Karpas-422 (cell line): ENCODE measurements at places on chromosomes 2 and 18.

- DNase-seq = no peak
These were observed 198.6 kb upstream of the EPAS1 start for GRCh38 chr2:46098621-46099062.

GRCh38 chr2:235534678-235535422, 41.0 kb downstream of the AGAP1 start:
- DNase-seq = no peak

DNA sequence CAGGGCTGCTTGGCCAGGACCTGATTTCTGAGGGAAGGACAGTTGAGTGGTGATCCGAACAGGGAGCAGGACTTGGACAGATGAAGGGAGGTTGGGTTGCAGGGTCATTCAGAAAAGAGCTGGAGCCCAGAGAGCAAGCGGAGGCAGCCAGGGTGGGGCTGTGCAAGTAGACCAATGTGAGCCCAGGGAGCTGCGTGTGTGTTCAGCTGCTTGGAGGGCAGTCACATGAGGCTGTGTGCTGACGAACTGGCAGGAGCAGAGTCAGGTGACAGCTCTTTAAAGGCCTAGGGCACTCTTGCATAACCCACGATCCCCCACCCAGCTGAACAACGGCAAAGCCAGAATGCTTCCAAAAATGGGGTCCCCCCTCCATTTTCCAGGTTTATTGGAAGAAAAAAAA, 4.6 kb upstream of the MLPH start:
- no peak for DNase-seq

- no peak for DNase-seq
These were observed 68.6 kb downstream of the SMIM21 start for GRCh38 chr18:75358928-75359327.

- DNase-seq = no peak
These were observed 121.6 kb downstream of the ACOXL start for GRCh38 chr2:110853948-110854347.

GRCh38 chr2:74525717-74526648, at the start of gene DQX1:
TSS of gene DQX1 (minus strand) at chr2:74526231. CDS start at chr2:74525729, 502 bp downstream.
- DNase-seq = peak; percentile 92

DNA sequence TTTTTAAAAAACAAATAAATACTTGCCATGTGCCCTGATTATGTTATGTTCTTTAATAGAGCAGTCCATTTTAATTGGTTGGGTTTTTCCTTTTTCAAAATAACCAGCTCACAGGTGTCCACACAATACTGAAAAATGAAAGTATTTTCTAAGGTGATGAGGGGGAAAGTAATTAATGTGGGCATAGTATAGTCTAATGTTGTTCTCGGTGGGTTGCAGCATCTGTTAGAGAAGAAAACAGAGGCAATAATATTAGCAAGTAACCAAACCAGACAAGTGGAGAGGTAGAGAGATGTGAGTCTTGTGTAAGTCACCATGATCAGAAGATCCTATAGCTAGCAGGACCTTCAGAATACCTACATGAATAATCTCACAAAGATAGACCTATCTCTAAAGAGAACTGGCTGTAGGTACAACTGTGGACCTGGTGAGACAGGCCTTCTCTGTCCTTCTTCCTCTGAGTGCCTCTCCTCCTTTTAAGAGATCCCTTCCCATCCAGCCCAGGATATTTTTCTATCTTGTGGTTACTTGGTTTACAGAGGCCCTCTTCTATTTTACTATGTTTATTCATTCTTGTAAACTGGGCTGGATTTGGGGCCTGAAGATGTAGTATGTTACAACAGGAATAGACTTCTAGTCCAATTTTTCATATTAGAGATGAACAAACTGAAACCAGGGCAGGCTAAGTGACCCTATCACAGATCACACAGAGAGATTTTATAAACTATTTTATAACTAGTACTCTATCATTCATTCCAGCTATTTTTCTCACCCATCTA, 67.1 kb upstream of the MSTN start:
- no peak for DNase-seq

DNA sequence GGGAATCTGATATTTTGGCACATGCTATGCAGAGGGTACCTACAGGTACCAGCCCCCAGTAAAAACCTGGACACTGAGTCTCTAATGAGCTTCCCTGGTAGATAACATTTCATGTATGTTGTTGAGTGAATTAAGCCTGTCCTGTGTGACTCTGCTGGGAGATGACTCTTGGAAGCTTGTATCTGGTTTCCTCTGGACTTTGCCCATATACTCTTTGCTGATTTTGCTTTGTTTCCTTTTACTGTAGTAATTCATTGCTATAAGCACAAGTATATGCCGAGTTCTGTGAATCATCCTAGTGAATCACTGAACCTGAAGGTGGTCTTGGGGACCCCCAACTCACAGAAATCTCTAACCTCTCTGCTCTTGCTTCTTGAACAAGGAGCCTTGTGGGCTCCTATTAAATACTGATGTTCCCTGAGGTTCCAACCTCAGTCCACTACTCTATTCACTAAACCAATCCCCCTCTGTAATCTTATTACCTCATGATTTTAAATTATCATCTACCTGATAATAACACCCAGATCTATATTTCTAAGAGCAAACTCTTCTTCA, 94.3 kb upstream of the WDSUB1 start:
- no peak for DNase-seq

- no peak for DNase-seq
These were observed 36.7 kb downstream of the ASAP2 start for GRCh38 chr2:9243357-9243756.

DNA sequence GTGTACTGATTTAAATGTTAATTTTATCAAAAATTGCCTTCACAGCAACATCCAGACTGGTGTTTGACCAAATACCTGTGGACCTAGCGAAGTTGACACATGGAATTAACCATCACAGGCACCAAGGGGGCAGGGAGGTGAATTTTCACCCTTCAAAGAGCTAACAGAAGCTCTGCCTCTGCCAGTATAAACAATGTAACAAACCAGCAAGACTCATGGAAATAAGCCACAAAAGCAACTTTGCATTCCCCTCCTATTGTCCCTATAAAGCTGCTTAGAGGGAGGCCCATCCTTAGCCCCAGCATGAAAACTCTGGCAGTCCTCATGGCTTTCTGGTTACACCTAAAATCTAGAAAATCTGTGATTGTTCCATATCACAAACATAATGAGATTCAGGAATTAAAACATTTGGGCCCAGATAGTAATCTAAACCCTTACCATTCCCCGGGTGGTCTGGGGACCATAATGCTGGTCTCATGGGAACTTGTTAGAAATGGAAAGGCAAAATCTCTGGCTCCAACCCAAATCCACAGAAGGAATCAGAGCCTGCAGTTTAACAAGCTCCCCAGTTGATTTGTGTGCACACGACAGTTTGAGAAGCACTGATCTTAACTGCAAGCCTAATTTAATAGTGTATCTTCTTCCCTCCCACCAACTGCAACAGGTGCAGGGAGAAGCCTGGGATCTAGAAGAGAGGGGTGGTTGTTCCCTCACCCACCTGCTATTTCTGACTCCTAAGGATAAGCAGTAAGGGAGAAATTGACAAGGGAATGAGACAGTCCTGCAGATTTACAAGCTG, 23.1 kb downstream of the SERPINB11 start:
- DNase-seq = peak; percentile 29

- DNase-seq = no peak
These were observed 11.3 kb downstream of the STK17B start for GRCh38 chr2:196160101-196160500.

DNA sequence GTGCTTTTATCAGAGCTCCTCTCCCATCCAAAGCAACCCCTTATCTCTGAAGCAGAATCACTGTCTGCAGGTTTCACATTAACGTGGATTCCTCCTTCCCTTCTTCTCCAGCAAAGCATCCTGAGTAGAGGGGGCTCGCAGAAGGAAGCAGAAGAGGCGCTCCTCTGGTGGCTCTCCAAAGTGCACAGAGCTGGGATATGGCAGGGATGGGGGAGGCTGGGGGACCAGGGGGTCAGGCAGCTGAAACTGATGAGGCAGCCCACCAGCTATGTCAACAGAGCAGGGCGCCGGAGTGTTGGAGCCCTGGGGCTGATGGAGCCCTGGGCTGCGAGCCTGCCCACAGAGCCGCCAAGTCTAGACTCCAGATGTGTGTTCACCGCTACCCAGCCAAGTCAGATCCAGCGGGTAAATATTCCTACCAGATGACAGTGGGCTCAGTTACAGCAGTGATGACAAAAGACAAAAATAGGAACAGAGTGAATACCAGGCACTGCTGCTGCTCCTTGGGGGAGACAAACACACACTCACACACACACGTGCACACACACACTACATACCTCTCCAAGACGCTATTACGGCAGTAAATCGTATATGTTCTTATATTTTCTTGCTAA, 678.3 kb upstream of the ID2 start:
- no peak for DNase-seq

GRCh38 chr18:42178376-42179080, 223.5 kb downstream of the PIK3C3 start:
- no peak for DNase-seq

DNA sequence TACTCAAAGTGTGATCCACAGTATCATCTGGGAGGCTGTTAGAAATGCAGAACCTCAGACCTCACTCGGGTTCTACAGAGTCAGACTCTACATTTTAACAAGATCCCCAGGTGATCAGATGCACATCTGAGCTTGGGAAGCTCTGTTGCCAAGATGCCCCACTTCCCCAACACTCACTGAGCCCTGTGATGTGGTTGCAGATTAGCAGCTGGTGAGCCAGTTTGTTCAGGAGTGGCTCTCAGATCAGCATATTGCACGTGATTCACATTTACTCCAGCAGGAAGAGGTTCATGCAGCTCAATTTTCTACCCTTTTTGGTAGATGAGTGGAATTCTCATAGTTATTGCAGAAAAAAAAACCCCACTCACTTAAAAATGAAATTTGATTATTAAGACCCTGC, 96.4 kb downstream of the VIT start:
- no peak for DNase-seq

GRCh38 chr2:213065583-213066442, 85.6 kb downstream of the IKZF2 start:
- no peak for DNase-seq

DNA sequence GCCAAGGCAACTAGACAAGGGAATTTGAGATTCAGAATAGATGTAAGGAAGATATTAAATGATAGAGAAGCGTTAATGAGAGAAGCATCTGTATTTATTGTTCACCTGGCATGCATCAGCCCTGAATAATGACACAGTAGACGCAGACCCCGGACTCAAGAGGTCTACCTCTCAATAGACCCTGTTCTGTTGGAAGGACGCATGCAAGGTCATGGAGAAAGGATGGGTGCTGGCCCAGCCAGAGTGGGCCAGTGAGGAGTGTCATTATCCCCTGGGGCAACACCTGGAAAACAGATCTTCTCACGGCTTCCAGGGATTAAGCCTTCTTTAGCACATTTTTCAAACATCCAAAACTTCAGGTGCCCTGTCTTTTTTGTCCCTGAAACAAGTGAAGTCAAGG, 461.0 kb downstream of the EIPR1 start:
- DNase-seq = no peak

- no peak for DNase-seq
These were observed 5.4 kb downstream of the CWC22 start for GRCh38 chr2:180001726-180002125.

GRCh38 chr18:41899535-41899934, 55.5 kb upstream of the PIK3C3 start:
- DNase-seq = no peak

DNA sequence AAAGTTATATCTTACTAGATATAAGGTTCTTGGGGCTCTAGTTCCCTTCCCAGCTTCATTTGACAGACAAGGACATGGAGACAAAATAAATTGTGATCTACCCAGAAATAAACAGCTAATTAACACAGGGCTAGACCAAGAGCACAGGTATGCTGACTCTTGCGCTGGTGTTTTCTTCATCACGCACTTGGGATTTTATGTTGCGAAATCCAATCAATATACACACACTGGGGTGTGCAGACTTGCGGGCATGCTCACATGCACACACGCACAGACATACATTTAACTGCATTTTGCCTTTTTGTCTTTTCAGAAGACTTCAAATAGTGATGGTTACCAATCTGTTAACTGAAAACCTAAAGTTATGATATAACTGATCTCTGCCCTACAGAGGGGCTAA, 91.2 kb downstream of the LRATD1 start:
- DNase-seq = no peak

DNA sequence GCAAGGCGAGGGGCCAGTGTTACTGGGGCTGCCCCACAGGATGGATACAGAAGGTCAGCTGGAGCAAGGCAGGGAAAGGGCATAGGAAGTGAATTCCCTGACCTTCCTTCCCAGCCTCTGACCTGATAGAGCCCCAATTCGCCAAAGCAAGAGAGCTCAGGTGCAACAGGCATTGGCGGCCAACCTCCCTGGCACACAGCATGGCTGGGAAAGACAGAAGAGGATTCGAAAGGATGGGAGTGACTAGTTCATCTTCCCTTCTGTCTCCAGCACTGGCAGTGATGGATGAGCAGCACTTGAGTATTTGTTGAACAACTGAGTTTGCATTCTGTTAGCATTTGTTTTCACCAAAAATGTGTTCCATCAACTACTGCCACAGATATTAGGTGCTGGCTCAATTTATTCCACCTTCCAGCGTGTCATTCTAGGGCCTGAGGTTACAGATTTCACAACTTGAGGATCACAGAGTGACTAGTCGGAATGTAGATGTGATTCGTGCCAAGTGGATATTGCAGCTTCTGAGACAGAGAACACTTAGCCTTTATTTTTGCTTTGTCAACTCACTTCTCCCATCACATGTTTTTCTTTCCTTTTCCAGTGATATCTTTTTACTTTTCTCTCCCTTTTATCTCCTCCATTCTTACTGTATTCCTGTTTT, 6.2 kb downstream of the COPS8 start:
- DNase-seq = no peak

DNA sequence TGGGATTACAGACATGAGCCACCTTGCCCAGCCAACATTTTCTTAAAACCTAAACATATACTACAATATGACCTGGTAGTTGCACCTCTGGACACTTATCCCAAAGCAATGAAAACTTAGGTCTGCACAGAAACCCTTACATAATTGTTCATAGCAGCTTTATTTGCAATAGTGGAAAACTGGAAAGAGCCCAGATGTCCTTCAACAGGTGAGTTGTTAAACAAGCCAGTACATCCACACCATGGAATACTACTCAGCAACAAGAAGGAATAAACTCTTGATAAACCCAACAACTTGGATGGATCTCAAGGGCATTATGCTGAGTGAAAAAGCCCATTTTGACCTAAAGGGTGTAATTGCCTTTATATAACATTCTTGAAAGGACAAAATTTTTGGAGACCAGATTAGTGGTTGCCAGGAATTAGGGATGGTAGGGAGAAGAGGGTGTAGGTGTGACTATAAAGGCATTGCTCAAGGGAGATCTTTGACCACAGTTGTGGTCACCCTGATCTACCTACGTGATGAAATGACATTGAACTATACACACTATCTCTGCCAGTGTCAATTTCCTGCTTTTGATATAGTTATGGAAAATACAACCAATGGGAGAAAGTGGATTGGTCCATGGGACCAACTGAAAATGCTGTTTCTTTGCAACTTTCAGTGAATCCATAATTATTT, 11.9 kb upstream of the AMMECR1L start:
- DNase-seq = no peak

- no peak for DNase-seq
These were observed 237.3 kb downstream of the DCDC2C start for GRCh38 chr2:3940661-3941060.

GRCh38 chr2:195559431-195559914, 97.6 kb upstream of the SLC39A10 start:
- DNase-seq = peak; percentile 92

- peak; percentile 65 for DNase-seq
These were observed 5.4 kb upstream of the TDRD15 start for GRCh38 chr2:21118302-21118920.

GRCh38 chr2:160920791-160921303, 239.4 kb upstream of the TANK start:
- DNase-seq = no peak

GRCh38 chr2:69188182-69188900, 175.4 kb downstream of the ANTXR1 start:
- no peak for DNase-seq

- DNase-seq = no peak
These were observed 277.8 kb upstream of the SIX2 start for GRCh38 chr2:45287045-45287444.
